ENCODE measurements at places on chromosomes 11 and 22.

DNA sequence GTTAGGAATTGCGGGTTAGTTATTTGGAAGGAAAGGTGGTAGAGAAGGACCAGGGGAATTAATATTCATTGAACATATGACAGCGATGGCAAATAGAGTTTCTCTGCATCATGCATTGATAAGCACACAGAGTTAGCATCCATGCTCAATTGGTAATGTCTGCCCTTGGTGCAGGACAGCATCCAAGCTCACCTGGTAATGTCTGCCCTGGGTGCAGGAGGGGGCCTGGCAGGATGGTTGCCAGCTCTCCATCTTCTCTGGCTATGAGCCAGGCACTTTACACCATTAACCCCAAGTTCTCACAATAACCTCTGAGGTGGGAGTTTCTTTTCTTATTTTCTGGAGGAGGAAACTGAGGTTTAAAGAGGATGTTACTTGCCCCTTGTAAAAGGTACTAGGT lies 50.4 kb upstream of the RBFOX2 start:
- no peak for DNase-seq

GRCh38 chr22:49608228-49608627 lies 219.4 kb downstream of the BRD1 start:
- DNase-seq = no peak

DNA sequence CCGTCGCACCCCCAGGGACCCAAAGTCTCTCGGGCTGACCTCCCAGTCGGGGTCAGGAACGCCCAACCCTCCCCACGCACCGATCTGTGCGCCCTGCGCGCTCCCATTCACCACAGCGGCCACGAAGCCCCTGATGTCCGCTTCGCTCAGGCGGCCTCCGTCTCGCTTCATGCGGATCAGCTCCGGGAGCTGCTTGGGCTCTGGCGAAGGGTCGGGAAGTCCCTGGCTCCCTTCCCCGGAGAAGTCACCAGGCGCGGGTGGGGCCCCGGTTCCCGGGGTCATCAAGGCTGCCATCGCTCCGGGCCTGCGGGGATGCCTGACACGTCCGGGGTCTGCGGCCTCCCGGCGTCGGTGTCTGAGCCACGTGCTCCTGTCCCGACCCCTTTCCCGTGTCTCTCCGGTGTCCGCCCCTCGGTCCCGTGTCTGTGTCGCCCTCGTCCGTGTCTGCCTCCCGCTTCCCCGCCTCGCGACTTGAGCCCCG lies 356 bp downstream of the TYMP start:
- no peak for DNase-seq

DNA sequence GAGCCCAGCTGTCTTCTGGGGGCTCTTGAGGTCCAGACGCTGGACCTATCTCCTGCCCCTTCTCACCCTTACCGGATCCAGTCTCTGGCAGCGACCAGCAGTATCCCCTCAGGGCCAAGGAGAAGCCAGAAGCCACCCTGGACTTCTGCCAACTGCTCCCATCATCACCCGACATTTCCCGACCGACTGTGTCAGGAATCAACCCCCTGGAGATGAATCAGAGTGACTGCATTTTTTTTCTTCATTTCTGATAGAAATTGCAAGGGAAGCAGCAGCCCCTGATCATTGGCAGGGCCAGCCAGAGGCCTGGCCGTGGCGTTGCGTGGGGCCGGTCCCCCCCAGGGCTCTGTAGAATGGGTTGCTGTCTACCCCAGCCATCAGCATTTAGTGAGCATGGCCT lies 5.2 kb upstream of the LIF start:
- no peak for DNase-seq

- no peak for DNase-seq
Measured at GRCh38 chr11:68409748-68410344, 50.7 kb upstream of the PPP6R3 start.

DNA sequence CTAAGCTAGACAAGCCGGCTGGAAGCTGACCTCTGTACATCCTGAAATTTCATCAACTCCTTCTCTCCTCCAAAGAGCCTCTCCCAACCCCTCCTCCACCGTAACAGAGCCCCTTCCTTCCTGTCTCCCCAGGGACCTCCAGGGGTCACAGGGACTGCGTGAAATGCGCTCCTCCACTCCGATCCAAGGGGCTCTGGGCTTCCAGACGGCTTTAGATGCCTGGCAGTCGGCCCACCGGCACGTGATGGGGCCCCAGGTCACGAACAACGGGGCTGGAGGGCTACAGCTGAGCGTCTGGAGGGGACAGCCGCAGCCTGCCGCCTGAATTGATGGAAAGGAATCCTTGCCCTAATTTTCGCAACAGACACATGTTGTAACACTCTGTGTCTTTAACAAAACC lies 264.1 kb downstream of the MN1 start:
- no peak for DNase-seq

DNA sequence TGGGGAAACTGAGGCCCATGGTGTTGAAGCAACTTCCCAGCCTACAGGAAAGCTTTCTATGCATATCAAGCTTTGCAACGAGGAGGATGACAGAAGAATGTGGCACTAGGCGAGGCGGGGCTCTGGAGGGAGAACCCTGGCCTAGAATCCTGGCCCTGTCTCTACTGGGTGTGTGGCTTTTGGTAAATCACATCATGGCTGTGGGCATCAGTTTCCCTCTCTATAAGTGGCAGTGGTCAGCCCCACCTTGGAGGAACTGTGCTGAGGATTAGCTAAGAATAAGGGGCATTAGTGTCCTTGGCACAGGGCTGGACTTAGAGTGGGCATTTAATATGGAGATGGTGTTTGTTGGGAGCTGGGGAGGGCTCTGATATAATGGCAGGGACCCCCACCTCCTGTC lies 122.6 kb upstream of the CRYBB3 start:
- DNase-seq = no peak

DNA sequence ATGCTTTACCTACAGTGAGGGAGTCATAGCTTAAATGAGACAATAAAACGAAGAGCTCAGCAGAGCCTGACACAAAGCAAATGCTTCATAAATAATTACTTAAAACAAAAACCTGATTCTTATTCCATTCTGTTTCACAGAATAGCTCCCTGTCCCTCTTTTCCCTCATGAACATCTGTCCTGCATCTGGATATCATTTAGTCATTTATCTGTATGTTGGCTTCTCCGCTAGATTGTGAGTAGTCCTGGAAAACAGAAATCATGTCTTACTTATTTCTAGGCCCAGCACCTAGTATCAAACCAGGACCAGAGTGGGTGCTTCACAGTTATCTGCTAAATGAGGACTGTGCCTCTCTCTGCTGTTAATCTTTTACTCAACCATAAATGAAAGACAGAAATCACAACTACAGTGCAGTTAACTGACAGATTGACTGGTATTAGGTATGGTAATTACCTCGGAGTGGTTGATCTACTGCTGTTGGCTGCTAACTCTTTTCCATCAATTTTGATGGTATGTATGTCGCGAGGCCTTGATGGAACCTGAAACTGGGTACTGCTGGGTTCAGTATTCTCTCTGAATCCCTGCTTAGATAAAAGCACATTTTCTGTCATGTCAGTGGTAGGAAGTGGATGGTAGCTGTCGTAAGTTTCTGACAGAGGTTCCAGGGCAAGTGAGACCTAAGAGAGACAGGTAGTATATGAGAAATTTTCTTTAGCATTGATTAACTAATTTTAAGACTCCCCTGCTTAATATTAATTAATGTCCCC lies 31.5 kb downstream of the C2CD3 start:
- no peak for DNase-seq

GRCh38 chr22:46577368-46578249 lies 40.2 kb upstream of the CELSR1 start:
- DNase-seq = no peak

DNA sequence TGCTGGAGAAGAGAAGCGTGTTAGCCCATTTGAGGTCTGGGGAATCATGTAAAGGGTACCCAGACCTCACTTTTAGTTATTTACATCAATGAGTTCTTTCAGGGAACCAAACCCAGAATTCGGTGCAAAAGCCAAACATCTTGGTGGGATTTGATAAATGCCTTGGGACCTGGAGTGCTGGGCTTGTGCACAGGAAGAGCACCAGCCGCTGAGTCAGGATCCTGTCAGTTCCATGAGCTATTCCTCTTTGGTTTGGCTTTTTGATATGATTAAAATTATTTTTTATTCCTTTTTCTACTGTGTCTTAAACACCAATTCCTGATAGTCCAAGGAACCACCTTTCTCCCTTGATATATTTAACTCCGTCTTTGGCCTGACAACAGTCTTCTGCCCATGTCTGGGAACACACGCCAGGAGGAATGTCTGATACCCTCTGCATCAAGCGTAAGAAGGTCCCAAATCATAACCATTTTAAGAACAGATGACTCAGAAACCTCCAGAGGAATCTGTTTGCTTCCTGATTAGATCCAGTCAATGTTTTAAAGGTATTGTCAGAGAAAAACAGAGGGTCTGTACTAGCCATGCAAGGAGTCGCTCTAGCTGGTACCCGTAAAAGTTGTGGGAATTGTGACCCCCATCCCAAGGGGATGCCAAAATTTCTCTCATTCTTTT lies 65.2 kb downstream of the ALX4 start:
- no peak for DNase-seq

GRCh38 chr11:14300661-14301304 lies 58.2 kb downstream of the RRAS2 start:
- no peak for DNase-seq

GRCh38 chr22:25347752-25348102 lies 128.3 kb downstream of the CRYBB2 start:
- DNase-seq = no peak

GRCh38 chr11:34055218-34056000 lies 3.9 kb downstream of the CAPRIN1 start:
- DNase-seq = no peak

DNA sequence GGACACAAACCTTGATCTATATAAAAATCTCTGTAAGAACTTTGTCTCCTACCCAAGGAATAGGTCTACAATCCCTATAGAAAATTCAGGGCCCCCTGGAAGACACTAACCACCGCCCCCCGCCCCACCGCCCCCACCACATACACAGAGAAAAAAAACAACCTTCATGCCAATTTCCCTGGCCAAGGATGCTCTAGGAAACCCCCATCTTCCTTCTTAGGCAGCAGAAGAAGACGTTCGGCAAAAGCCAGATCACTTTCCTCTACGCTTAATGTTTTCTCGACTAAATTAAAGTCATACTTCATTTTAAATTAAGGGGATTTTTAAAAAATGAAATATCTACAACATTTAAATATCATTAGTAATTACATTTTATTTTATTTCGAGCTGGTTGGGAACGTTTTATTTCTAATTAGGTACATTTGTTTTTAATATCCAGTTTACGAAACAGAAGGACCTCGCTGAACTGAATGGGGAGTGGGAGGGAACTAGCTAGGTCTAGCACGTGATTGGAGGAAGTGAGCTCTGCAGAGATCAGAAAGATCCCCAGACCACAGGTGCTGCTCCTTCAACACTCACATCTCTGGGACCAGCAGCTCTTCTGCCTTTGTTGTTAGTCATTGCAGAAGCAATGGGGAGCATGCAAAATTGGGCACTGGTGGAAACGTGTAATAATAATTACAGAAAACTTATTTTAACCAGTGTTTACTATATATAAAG lies 472.3 kb downstream of the MN1 start:
- no peak for DNase-seq

- DNase-seq = no peak
Measured at GRCh38 chr11:11243209-11243589, 109.9 kb downstream of the CSNK2A3 start.

DNA sequence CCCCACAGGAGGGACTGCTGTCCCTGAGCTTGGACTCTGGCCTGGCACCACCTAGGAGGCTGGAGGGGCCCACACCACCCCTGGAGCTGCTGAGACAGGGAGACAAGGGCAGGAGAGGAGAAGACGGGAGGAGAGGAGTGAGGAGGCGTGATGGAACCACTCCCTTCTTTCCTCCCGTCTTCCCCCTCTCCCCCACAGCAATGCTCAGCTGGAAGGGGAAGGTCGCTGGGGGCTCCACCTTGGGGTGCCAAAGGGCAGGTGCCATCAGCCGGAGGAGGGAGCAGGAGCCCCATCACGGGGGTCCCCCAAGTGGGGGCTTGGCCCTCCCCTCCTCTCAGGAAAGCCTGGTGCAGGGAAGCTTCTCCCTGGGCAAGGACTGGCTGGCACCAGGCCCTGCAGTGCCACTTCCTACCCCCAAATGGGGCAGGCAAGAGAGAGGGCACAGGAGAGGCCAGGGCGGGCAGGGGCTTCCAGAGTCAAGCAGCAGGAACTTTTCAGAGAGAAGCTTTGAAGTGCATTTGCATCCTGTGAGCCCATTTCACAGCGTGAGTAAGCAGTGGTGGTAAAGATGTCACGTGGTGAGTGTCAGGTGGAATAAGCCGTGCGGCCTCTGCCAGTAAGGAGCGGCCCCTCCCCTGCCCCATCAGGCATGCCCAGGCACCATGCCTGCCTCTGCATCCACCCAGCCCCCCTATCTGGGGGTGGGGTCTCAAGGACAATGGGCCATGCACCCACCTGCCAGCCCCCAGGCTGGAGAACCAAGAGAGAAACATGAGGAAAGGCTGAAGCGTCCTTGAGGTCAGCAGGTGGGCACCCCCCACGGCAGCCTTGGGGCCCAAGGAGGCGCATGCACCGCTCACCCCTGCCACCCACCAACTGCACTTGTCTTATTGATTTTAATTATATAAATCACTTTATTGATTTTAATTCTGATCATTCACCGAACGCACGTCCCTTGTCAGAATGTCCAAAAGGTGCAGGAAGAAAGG lies 4.9 kb downstream of the IGF2 start:
- no peak for DNase-seq

DNA sequence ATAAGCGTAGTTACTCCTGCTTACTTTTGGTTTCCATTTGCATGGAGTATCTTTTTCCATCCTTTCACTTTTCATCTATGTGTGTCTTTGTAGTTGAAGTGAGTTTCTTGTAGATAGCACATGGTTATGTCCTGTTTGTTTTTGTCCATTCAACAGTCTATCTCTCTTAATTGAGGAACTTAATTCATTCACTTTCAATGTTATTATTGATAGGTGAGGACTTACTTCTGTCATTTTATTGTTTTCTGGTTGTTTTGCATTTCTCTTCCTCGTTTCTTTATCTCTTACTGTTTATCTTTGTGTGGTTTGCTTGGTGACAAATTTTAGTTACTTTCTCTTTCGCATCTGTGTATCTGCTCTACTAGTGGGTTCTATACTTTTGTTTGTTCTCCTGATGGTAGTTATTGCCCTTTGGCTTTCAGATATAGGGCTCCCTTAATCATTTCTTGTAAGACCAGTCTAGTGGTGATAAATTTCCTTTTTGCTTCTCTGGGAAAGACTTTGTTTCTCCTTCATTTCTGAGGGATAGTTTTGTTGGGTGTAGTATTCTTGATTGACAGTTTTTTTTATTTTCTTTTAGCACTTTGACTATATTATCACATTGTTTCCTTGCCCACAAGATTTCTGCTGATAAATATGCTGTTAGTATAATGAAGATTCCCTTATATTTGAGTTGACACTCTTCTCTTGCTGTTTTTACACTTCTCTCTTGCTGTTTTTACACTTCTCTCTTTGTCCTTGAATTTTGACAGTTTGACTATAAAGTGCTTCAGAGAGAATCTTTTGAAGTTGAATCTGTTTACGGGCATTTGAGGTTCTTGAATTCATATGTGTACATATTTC lies 9.0 kb upstream of the RAG1 start:
- no peak for DNase-seq

- no peak for DNase-seq
Measured at GRCh38 chr22:32144496-32145274, 14.4 kb downstream of the C22orf42 start.

GRCh38 chr22:27685515-27685914 lies 116.0 kb downstream of the MN1 start:
- DNase-seq = no peak

- DNase-seq = no peak
Measured at GRCh38 chr11:64237484-64237951, 3.1 kb downstream of the VEGFB start.

GRCh38 chr11:13262096-13262495 lies 15.5 kb upstream of the BMAL1 start:
- no peak for DNase-seq

All from activated naive CD8-positive, alpha-beta T cell treated with anti-CD3 and anti-CD28 coated beads, Interleukin-2, amount 50 U/mL, for 16 hours (primary cell).